ENCODE measurements at places on chromosomes 7 and 10.

DNA sequence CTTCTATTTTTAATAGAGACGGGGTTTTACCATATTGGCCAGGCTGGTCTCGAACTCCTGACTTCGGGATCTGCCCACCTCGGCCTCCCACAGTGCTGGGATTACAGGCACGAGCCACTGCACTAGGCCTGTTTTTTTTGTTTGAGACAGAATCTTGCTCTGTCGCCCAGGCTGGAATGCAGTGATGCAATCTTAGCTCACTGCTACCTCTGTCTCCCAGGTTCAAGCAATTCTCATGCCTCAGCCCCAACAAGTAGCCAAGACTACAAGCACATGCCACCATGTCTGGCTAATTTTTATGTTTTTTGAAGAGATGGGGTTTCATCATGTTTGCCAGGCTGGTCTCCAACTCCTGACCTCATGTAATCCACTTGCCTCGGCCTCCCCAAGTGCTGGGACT, 73.7 kb downstream of the TYW1B start:
- DNase-seq: no peak

DNA sequence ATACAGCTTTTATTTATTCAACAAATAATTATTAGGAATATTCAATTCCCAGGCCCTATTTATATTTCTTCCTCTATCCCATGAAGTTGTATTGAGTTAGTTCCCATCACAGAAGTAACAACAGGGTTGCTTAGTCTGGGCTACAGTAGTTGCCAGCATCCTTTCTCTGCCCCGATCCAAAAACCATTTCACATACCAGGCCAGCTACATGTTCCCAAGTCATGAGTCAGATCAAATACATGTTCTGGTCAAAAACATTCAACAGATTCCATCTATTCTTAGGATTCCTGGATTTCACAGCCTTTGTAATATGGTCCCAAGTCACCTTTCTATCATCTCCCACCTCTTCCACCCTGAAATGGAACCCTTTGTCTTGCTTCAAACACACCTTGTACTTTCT, 91.6 kb downstream of the RAB11FIP2 start:
- no peak for DNase-seq

GRCh38 chr7:74709880-74710671, 52.6 kb downstream of the GTF2I start:
- DNase-seq: no peak

- no peak for DNase-seq
Measured at GRCh38 chr7:136741941-136742340, 126.5 kb upstream of the CHRM2 start.

GRCh38 chr7:128727239-128727638, 11.9 kb upstream of the CALU start:
- no peak for DNase-seq

DNA sequence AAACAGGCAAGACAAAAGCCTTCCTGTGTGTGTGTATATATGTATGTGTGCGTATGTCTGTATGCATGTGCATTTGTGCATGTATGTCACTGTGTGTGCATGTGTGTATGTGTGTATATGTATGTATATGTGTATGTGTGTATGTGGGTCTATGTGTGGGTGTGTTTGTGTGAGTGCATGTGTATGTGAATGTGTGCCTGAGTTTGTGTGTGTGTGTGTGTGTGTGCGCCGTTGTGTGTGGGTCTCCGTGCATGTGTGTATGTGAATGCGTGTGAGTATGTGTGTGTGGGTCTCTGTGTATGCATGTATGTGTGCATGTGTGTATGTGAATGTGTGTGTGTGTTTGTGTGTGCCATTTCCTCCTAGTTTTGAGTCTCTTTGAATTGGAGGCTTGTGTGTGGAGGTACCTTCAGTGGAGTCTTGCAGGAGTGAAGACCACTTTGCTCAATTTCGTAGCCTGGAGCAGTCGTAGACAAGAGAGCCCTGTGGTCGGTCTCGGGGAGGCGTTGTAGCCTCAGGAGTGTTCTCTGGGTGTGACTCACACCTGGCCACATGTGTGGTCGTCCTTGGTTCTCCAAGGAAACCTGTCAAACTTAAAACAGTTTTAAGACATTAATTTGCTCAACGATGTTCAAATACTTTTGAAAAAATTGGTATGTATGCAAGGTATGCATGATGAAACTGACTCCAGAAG, 28.1 kb downstream of the INPP5A start:
- no peak for DNase-seq
